HTR-8/SVneo (cell line): ENCODE measurements at places on chromosomes 6 and 20.

DNA sequence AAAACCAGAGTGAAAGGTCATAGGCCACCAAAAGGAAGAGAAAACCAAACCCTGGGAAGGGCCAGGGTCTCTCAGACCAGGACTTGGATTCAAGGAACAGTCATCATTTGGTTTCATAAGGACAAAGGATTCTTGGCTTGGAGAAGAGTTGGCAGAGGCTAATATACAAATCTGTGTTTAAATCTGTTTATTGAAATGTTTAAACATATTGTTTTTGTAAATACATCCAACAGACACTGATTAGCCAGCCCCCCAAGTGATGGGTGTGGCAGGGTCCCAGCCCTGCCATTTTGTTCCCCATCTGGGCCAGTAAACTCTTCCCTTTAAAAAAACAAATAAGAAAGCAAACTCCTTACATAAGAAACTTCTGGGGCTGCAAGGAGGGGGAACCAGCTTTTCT lies 6.1 kb upstream of the ZNF831 start:
- no peak for DNase-seq

- DNase-seq: no peak
Measured at GRCh38 chr6:158373214-158373613, 60.9 kb downstream of the TULP4 start.

GRCh38 chr6:80254716-80255115 lies 148.2 kb downstream of the BCKDHB start:
- no peak for DNase-seq

DNA sequence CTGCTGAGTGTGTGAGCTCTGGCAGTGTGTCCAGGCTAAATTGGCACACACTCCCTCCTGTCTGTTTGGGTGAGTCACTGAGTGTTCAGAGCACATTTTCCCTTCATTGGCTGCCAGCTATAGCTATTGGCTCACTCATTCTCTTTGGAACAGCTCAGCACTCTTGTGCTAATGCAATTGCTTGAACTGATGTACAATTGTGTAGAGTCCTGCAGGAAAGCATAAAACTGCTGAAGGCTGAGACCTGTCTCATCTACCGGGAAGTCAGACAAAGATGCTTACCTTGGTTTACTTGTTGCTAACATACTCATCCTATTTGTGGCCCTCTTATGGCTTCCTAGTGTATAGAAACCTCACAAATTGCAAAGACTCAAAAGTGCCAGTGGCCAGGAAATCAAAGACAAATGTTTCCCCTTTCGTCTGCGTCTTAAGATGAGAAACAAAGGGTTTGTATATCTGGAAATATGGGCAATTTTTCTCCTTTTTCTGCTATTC lies 351.0 kb downstream of the BCKDHB start:
- DNase-seq: peak; percentile 31

DNA sequence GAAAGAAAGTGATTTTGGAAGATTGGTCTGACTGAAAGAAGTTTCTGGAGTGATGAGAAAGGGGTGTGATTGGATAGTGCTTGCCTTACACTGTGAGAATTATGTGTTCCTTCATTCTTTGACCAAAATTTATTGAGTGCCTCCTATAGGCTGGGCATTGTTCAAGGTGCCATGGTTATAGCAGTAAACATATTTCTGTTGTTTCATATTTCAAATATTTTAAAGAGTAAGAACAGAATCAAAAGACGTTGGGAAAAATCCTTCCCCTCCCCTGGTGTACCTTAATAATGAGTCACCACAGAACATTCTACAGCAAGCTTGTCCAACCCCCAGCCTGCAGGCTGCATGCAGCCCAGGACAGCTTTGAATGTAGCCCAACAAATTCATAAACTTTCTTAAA lies 78.6 kb downstream of the GCLC start:
- DNase-seq: no peak

GRCh38 chr20:12211361-12211760 lies 293.7 kb downstream of the BTBD3 start:
- DNase-seq: no peak
